ENCODE measurements at places on chromosomes 2 and 18.

- DNase-seq, result no peak
Observed at GRCh38 chr18:49874238-49874637, 60.9 kb upstream of the ACAA2 start.

GRCh38 chr18:47654988-47655387 lies 275.5 kb downstream of the SMAD2 start:
- no peak for DNase-seq

DNA sequence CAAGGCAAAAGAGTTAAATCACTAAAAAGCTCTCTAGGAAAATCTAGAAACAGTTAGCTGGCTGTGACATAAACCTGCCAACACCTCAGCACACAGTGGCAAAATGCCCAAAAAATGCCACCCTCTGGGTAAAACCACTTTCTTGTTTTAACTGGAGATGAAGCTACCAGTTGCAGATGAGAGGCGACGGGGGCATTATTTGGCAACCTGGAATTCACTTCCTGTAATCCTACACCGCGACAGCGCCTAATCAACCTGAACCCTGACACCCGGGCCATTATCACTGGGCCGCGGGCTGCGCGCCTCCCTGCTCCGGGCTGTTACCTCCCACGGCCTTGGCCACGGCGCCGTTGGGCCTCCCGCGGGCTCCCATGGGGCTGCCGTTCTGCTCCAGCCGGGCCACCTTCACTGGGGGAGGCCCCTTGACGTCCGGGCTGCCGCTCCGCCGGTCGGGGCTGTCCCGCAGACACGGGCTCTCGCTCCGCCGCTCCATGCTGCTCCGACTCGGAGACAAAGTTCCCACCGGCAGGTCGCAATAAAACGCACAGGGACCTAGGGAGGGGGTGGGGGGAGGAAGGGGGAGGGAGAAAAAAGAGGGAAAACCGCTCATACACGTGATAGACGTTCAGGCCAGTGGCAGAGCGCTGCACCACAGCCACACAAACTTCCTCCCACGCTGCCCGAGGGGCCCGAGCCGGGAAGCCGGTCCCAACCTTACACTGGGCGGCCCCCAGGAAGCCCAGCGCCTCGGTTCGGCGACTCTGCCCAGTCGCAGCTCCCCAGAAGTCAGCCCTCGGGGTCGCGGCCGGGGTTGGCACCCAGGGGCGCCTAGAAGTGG lies 2.0 kb downstream of the SATB2 start:
- DNase-seq, result no peak

GRCh38 chr2:170605862-170606261 lies 109.3 kb upstream of the SP5 start:
- no peak for DNase-seq

DNA sequence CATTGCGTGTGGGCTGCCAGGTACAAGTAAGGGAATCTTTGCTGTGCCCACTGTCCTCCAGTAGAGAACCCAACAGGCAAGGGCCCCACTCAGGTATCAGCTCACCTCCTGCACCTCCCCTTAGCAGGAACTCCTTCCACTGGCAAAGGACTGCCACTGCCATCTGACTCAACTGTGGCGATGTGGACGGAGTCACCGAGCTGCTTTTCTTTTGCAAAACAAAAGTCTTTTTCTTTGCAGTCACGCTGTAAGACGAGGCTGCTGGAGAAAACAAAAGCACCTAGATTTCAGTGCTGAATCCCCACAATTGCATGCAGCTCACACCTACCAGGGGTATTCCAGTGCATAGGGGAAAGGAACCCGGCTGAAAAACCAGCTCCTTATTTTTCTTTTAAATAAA lies 7.9 kb downstream of the MTERF4 start:
- no peak for DNase-seq

- no peak for DNase-seq
Observed at GRCh38 chr2:123609077-123609476, 416.0 kb upstream of the CNTNAP5 start.

Data from stimulated activated naive CD4-positive, alpha-beta T cell (primary cell).